CD4-positive, alpha-beta memory T cell (primary cell): ENCODE measurements at places on chromosomes 3 and 15. TPM values are rescaled to one million over a fixed set of nuclear protein-coding genes. Genes with fewer than 3 reads are reported as not detected.
A peak's percentile ranks its signal among the peaks of the same experiment; 100 is the strongest.

Gene SOX14
- not detected for polyA plus RNA-seq

Gene P2RY1
- not detected for polyA plus RNA-seq

Gene TM6SF1
- not detected for polyA plus RNA-seq

GRCh38 chr3:54481606-54482365 is 359.4 kb downstream of the CACNA2D3 start:
- H3K27me3 ChIP-seq = no peaks in the 10 kb centered on the region
- H3K36me3 ChIP-seq = no peaks in the 10 kb centered on the region
- no peak overlapping the region for H3K4me3 ChIP-seq

GRCh38 chr3:186381424-186382216 is 19.6 kb upstream of the DGKG start:
- no peaks in the 10 kb centered on the region for H3K27me3 ChIP-seq
- no peak for DNase-seq
- H3K4me1 ChIP-seq = no peaks in the 10 kb centered on the region

Gene ACKR2
- not detected for polyA plus RNA-seq

Gene SNTN
- polyA plus RNA-seq = not detected

GRCh38 chr3:31996195-31996594 is 14.6 kb downstream of the ZNF860 start:
- no peak overlapping the region for H3K4me3 ChIP-seq
- H3K36me3 ChIP-seq = no peaks in the 10 kb centered on the region
- no peak for DNase-seq
- H3K27ac ChIP-seq = no peak overlapping the region
- H3K27me3 ChIP-seq = no peaks in the 10 kb centered on the region
- H3K4me1 ChIP-seq = no peaks in the 10 kb centered on the region

Gene GOLGA6L10
- polyA plus RNA-seq = 0.98 TPM

GRCh38 chr3:136862617-136863322 is 762 bp downstream of the NCK1 start:
- H3K4me1 ChIP-seq = peaks cover 54% of the 10 kb centered on the region
- peak; percentile 69 for DNase-seq
- H3K4me3 ChIP-seq = peak overlapping the region; percentile 89
- H3K36me3 ChIP-seq = no peaks in the 10 kb centered on the region
- no peaks in the 10 kb centered on the region for H3K27me3 ChIP-seq

DNA sequence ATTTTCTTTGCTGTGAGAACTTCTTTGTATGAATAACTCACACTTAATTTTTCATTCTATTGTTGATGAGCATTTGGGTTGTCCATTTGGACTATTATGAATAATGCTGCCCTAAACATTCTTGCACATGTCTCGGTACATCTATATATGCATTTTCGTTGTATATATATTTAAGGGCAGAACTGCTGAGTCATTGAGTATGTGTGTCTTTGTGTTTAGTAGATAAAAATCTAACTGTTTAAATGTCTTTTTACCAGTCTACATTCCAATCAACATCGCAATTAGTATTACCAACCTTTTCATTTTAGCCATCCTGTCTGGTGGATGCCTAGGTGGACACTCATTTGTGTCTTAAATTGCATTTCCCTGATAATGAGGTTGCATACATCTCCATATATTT is 144.4 kb downstream of the UACA start:
- no peaks in the 10 kb centered on the region for H3K36me3 ChIP-seq
- no peaks in the 10 kb centered on the region for H3K27me3 ChIP-seq
- H3K4me1 ChIP-seq = no peaks in the 10 kb centered on the region
- no peak overlapping the region for H3K27ac ChIP-seq

Gene ZNF502
- 2.1 TPM for polyA plus RNA-seq
